Stimulated activated CD8-positive, alpha-beta memory T cell treated with anti-CD3 and anti-CD28 coated beads, Interleukin-7, amount 100 ng/mL, for 1 hour (primary cell): ENCODE measurements at places on chromosomes 11 and 22.

DNA sequence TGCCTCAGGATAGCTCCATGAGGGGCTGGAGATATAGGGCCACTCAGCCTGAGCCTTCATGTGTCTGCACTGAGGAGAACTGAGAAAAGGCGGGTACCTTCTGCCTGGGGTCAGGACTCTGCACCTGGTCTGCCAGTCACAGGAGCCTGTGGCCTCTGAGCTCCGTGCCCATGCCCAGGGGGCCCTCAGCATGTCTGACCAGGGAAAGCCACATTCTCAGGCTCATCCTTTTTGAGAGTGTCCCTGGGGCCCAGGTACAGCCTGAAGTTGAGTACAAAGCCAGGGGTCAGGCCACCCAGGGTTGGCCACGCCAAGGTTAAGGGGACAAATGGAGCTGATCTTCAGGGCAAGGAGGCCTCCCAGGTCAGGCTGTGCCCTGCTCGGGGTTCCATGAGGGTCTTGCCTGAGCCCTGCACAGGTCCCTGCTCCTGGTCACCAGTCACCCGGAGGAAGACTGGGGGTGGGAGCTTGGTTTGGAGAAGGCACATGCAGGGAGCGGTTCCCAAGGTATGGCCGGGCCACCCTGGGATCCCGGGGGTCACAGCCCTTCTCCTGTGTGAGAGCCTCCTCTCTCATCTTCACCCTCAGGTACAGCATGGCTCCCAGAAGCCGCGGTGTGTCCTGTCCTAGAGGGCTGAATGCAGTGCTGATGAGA, 6.0 kb downstream of the DENND6B start:
- DNase-seq, result no peak

DNA sequence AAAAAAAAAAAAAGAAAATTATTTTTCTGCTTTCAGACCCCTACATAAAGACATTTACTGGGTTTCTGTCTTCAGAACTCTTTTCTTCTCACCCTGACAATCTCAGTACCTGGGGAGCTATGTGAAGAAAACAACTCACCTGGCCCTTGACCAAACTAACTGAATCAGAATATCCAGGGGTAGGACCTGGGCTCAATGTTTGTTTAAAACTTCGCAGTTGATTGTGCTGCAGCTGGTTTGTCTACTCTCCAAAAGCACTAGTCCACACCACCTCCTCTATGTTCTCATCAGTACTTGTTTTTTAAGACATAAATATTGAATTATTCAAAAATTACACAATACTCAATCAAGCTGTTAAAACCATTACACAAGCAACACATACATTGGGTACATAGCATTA, 34.8 kb downstream of the EIF3F start:
- DNase-seq, result no peak

DNA sequence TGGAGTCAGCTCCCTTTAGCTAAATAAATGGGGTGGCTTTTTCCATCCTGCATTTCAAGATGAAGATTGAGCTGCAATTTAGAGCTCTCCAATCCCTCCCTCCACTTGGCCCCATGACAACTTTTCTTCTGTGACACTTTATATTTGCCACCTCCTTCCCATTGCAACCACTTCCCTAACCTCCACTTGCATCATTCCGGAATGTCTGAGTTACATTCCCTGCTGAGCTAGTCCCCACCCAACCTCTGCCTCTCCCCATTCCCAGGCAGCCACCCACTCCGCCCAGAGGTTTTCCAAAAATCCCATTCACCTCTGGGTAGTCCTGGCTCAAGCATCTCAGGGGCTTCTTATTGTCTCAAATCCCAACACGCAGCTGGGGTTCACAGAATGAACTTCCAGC, 24.7 kb downstream of the PC start:
- DNase-seq, result no peak

GRCh38 chr11:60830478-60831142, 11.3 kb upstream of the CCDC86 start:
- DNase-seq, result no peak

GRCh38 chr11:78773077-78773476, 198.4 kb upstream of the NARS2 start:
- no peak for DNase-seq

GRCh38 chr11:134654161-134654915, 242.3 kb upstream of the B3GAT1 start:
- DNase-seq, result no peak

DNA sequence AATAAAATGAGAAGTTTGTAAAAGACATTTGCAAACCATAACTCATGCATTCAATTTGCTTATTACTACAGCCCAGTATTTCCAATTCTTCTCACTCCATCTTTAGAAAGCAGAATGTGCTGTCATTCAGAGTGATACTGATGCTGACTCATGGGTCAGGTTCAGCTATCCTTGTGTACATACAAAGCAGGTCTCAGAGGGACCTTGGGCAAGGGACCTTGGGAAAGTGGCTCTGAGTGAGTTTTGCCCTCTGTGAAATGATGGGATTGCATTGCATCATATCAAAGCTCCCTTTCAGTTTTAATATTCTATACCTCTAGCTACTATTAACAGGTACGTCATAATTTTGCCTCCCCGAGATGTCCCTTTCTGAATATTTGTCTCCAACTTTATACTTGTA, 848.7 kb downstream of the OPCML start:
- DNase-seq, result no peak

GRCh38 chr11:10302359-10302743, 2.5 kb upstream of the ADM start:
- no peak for DNase-seq
